ENCODE measurements at places on chromosomes 7 and 10.

- DNase-seq = peak; percentile 32
Measured at GRCh38 chr10:132647424-132647823, 109.8 kb downstream of the INPP5A start.

GRCh38 chr7:2863461-2864066 is 19.5 kb upstream of the GNA12 start:
- DNase-seq = no peak

GRCh38 chr10:123270221-123270620 is 116.0 kb downstream of the BUB3 start:
- DNase-seq = no peak

DNA sequence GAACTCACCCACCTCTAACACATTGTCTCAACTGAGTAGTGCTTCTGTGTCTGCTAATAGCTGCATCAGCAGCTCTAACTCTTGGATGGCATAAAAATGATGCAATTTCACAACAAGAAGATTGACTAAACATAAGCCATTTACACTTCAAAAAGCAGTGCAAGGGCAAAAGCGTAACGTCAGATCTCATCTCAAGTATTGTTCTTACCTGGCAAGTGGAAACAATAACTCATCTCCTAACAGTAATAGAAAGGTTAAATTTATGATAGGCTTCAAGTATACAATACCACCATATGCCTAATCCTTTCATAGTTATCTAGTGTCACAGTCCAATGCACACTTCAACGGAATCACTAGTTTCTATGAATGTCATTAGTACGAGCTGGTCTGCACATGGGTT is 14.8 kb downstream of the TPK1 start:
- no peak for DNase-seq

- DNase-seq = no peak
Measured at GRCh38 chr10:131567279-131568162, 256.0 kb upstream of the TCERG1L start.

DNA sequence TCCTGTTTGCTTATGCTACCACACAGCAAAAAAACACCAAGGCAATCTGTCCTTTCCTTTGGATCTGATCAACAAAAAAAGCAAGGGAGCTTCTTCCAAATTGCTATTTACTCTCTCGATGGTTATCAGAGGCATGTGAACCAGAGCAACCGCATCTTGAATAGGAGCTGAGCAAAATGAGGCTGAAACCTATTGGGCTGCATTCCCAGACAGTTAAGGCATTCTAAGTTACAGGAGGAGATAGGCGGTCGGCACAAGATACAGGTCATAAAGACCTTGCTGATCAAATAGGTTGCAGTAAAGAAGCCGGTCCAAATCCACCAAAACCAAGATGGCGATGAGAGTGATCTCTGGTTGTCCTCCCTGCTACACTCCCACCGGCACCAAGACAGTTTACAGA is 76.8 kb upstream of the FRMD4A start:
- DNase-seq = no peak

- DNase-seq = no peak
Measured at GRCh38 chr10:48309711-48310226, 3.3 kb downstream of the MAPK8 start.

DNA sequence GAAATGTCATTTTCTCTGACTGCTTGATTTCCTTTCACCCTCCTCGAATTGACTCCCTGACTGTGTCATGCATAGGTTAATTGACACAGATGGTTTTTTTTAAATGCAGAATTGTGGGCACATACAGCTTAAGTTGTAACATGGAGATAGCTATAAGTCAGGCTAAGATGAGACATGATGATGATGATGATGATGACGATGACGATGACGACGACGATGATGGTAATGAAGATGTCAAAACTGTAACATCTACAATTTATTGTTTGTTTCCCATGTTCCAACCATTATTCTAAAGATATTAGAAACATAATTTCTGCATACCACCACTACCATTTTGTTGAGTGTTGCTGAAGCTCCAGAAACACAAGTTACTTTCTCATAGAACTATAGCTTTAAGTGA is 1232.8 kb downstream of the XPNPEP1 start:
- no peak for DNase-seq
